ENCODE measurements at places on chromosomes 1 and 21. TPM values are rescaled to one million over a fixed set of nuclear protein-coding genes. Genes with fewer than 3 reads are reported as not detected.

DNA sequence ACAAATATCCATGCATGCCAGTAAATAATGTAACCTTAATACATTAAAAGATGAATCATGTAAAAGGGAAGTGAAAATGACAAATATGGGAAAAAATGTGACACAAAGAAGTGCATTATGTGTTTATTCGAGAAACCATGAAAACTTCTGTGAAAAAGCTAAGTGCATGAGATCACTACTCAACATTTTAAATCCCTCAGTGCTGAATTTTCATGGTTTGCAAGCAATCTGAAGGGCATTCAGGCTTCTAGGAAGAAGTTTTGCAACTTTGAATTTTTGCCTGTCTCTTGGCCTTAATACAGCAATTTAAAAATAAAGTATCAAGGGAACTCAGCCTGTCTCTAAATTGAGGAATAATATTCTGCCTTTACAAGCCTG, 78.2 kb downstream of the MAP3K7CL start:
- H3K27me3 ChIP-seq: no peaks in the 10 kb centered on the region
- H3K36me3 ChIP-seq: no peaks in the 10 kb centered on the region
- H3K4me3 ChIP-seq: no peak overlapping the region
- H3K27ac ChIP-seq: no peak overlapping the region

GRCh38 chr1:202968895-202969295, 1.8 kb upstream of the CYB5R1 start:
- no peaks in the 10 kb centered on the region for H3K36me3 ChIP-seq
- H3K27me3 ChIP-seq: no peaks in the 10 kb centered on the region
- H3K27ac ChIP-seq: no peak overlapping the region
- peak overlapping the region; percentile 22 for H3K4me3 ChIP-seq
- no peak for DNase-seq

DNA sequence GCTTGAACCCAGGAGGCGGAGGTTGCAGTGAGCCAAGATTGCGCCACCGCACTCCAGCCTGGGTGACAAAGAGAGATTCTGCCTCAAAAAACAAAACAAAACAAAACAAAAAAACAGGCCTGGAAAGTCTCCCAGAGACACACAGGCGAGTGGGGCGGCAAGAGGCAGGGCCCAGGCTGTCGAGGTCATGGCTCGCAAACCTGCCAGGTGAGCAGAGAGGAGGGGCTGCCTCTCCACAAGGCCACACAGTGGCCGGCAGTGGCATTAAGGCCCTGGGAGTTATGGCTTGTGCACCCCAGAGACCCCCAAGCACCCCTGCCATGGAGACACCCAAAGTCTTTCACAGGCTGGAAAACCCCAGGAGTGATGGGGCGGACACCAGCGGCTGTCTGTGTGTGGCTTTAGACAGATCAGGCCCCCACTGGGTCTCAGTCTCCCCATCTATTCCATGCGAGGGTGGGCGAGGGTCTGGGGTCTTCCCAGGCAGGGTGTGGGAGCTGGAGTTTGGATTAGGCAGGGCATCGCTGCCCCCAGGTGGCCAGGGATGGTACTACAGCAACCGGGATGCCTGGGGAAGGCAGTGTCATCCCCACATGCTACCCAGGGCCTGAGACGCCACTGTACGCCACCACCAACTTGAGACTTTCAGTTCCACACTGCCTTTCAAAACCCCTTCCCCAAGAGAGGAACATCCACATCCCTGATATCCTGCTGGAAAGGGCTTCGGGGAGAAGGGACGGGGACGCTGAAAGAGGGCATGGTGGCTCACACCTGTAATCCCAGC, 7.3 kb upstream of the CTRC start:
- no peak overlapping the region for H3K4me3 ChIP-seq
- no peak for DNase-seq
- H3K36me3 ChIP-seq: no peaks in the 10 kb centered on the region
- H3K27me3 ChIP-seq: no peaks in the 10 kb centered on the region

The PDC gene
- not detected for total RNA-seq

The RPTN gene
- total RNA-seq: not detected

DNA sequence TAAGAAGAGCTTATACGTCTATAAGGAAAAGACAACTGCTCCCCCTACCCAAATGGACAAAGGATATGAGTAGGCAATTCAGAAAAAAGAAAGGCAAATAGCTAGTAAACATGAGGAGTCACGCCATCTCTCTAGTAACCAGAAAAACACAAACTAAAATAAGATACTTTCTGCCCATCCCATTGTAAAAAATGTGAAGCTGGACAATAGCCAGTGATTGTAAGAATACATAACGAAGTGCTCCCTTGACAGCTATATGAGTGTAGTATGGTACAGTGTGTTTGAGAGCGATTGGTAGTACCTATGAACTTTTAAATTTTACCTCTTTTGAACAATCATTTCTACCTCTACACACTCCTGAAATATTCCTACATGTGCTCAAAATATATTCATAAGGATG, 7.5 kb upstream of the GJA8 start:
- no peak for DNase-seq
- H3K27ac ChIP-seq: no peak overlapping the region
- H3K4me1 ChIP-seq: no peaks in the 10 kb centered on the region

GRCh38 chr1:20719261-20719660, 1.5 kb upstream of the KIF17 start:
- no peak overlapping the region for H3K4me3 ChIP-seq
- H3K27me3 ChIP-seq: peaks cover 13% of the 10 kb centered on the region
- no peak for DNase-seq
- H3K4me1 ChIP-seq: peaks cover 6% of the 10 kb centered on the region
- no peaks in the 10 kb centered on the region for H3K36me3 ChIP-seq

DNA sequence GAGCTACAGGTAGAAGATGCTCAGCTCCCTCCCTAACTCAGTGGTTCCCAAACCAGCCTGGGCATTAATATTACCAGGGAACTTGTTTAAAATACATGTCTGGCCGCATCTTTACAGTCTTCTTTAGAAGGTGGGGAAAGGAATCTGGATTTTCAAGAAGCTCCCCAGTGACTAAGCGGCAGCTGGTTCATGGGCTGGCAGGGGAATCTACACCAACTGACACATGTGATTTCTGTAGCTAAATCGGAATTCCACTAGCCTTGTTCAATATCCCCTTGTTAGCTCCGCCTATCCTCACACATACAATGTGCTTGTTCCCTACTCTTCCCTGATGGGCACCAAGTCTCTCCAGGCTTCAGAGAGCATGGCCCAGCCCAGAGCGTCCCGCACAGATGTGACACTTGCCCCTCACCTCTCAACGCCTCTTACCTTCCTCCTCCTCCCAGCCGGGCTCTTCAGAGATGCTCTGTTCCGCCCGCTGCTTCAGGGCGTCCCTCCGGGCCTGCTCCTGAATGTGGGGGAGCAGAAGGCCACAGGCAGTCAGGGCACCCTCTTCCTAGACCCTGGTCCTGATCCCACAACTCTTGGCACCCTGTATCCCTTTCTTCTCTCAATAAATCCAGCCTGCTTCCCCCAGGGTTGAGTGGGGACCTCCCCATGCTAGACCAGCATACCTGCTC, 15.3 kb downstream of the TSSK3 start:
- H3K36me3 ChIP-seq: peaks cover 20% of the 10 kb centered on the region
- H3K4me1 ChIP-seq: peaks cover 9% of the 10 kb centered on the region
- DNase-seq: no peak
- no peak overlapping the region for H3K4me3 ChIP-seq
- H3K27ac ChIP-seq: no peak overlapping the region

GRCh38 chr21:44955141-44955797, 15.4 kb downstream of the SLX9 start:
- no peaks in the 10 kb centered on the region for H3K4me1 ChIP-seq
- H3K27ac ChIP-seq: no peak overlapping the region
- no peak overlapping the region for H3K4me3 ChIP-seq
- H3K36me3 ChIP-seq: no peaks in the 10 kb centered on the region
- DNase-seq: peak; percentile 12
- no peaks in the 10 kb centered on the region for H3K27me3 ChIP-seq

- no peak for DNase-seq
- no peaks in the 10 kb centered on the region for H3K4me1 ChIP-seq
- H3K27ac ChIP-seq: no peak overlapping the region
- no peak overlapping the region for H3K4me3 ChIP-seq
- peaks cover 3% of the 10 kb centered on the region for H3K27me3 ChIP-seq
Measured at GRCh38 chr1:55904541-55904940, 674.8 kb downstream of the PLPP3 start.

The PLA2G2C gene
- total RNA-seq: not detected

DNA sequence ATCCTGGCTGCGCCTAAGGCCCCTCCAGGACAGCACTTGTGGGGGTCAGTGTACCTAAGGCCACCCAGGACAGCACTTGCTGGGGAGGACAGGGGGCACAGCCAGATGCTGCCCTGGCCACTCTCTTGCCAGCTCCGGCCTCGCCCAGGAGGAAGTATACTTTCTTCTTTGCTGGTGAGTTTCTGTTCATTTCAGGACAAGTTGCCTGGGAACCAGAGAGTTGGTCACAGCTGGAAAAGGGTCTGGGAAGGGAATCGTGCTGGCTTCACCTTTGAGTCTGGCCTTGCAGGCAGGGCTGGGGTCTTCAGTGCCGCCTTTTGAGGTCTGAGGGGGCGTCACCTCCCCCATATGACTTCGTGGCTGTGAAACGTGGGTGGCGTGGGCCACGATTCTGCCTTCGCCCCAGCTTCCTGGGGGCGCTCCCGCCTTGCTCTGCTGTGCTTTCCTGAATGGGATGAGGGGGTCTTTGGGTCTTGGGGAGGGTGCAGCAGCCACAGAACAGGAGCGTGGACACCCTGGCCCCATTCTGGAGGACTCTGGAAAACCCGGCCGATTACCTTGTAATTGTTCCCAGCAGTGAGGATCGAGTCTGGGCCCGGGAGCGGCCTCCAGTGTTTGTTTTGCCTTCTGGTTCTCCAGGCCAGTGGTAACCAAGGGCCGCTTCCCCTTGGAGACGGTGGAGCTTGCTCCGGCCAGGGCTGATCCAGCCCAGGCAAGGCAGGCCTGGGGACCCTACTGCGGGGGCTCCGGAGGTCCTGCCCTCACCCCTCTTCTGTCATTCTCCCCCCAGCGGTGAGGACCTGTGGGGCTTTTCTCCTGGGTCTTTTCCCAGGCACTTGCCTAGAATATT, 45.9 kb downstream of the SPSB1 start:
- no peak for DNase-seq
- H3K4me1 ChIP-seq: peaks cover 5% of the 10 kb centered on the region

The AMY2B gene
- 4.2 TPM for total RNA-seq

- no peak overlapping the region for H3K27ac ChIP-seq
- H3K4me1 ChIP-seq: no peaks in the 10 kb centered on the region
- no peak overlapping the region for H3K4me3 ChIP-seq
- DNase-seq: peak; percentile 31
- no peaks in the 10 kb centered on the region for H3K27me3 ChIP-seq
Measured at GRCh38 chr21:42578761-42579415, 65.2 kb downstream of the SLC37A1 start.

- H3K4me3 ChIP-seq: no peak overlapping the region
- H3K4me1 ChIP-seq: peaks cover 5% of the 10 kb centered on the region
- DNase-seq: no peak
- H3K27me3 ChIP-seq: no peaks in the 10 kb centered on the region
- H3K27ac ChIP-seq: peak overlapping the region; percentile 65
- no peaks in the 10 kb centered on the region for H3K36me3 ChIP-seq
Measured at GRCh38 chr1:88753506-88753905, 69.4 kb downstream of the PKN2 start.

The FOXD3 gene
- total RNA-seq: not detected

The LAMB3 gene
- 1.1 TPM for total RNA-seq

GRCh38 chr1:116179419-116179818, 68.2 kb downstream of the MAB21L3 start:
- no peaks in the 10 kb centered on the region for H3K4me1 ChIP-seq
- DNase-seq: no peak
- no peak overlapping the region for H3K27ac ChIP-seq

The CFHR5 gene
- total RNA-seq: not detected

- no peak for DNase-seq
- no peaks in the 10 kb centered on the region for H3K36me3 ChIP-seq
- no peaks in the 10 kb centered on the region for H3K4me1 ChIP-seq
- H3K27ac ChIP-seq: no peak overlapping the region
- no peak overlapping the region for H3K4me3 ChIP-seq
Measured at GRCh38 chr1:240014051-240014450, 77.6 kb upstream of the FMN2 start.

The RBM11 gene
- not detected for total RNA-seq

- no peaks in the 10 kb centered on the region for H3K36me3 ChIP-seq
- no peak overlapping the region for H3K27ac ChIP-seq
- no peaks in the 10 kb centered on the region for H3K4me1 ChIP-seq
Measured at GRCh38 chr1:29504196-29504595, 267.9 kb downstream of the PTPRU start.

DNA sequence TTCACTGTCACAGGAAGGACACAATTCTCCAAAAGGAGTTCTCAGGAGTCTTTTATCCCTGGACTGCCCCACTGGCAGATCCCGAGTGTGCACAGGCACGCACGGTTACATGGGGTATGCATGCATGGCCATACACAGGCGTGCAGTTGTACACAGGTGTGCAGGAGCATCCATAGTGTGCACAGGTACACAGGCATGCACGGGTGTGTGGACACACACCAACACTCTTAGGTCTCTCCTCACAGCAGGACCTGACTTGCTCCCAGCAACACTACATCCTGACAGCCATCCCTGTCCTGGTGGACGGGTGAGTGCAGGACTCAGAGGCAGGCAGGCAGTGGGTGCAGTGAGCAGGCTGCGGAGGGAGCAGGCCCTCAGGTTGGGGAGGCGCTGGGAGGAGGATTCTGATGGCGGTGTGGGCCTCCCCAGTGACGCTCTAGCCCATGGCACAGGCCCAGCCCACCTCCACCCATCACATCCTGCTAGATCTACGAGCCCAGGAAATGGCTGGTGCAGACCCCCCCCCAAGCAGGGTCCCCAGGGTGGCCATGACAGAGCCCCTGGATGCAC, 28.4 kb downstream of the SLC19A1 start:
- H3K27ac ChIP-seq: no peak overlapping the region
- H3K4me3 ChIP-seq: no peak overlapping the region
- peaks cover 12% of the 10 kb centered on the region for H3K36me3 ChIP-seq
- peaks cover 13% of the 10 kb centered on the region for H3K4me1 ChIP-seq
- peak; percentile 31 for DNase-seq
- H3K27me3 ChIP-seq: no peaks in the 10 kb centered on the region

Measured in natural killer cell treated with Interleukin-12 subunit alpha and Interleukin-12 subunit beta and Interleukin-15 and Interleukin-18, amount 100 ng/mL, for 72 hours (primary cell).